ENCODE measurements at places on chromosomes 16 and 17. TPM values are rescaled to one million over a fixed set of nuclear protein-coding genes. Genes with fewer than 3 reads are reported as not detected.
A peak's percentile ranks its signal among the peaks of the same experiment; 100 is the strongest.

The KCNH6 gene
- 2.3 TPM for total RNA-seq

The DNAJA2 gene
- 80.6 TPM for total RNA-seq

- DNase-seq: no peak
These were observed 28.0 kb downstream of the LLGL2 start for GRCh38 chr17:75553295-75554110.

The WNT9B gene
- not detected for total RNA-seq

DNA sequence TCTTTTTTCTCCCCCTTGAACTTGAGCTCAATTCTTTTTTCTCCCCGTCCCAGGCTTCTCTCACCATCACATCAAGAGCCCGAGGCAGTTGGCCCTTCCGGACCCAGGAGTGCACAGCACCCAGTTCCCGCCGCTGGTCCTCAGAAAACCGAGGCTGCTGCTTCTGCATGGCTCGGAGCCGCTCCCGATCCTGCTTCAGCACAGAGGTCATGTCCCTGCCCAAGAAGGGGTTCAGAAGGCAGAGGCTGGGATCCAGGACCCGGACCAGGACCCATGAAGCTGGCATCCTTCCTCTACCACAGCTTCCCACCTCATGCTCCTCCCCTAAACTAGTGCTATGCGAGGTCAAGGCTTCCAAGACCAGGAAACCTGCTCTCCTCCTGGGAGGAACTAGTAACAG is 10.5 kb downstream of the PER1 start:
- DNase-seq: peak; percentile 11

All from stomach (tissue), 19 donors.